Myocyte (in vitro differentiated cells): ENCODE measurements at places on chromosomes 6 and 20. TPM values are rescaled to one million over a fixed set of nuclear protein-coding genes. Genes with fewer than 3 reads are reported as not detected.

FNDC1 gene
- total RNA-seq, result 0.16 TPM in 1 of 2 replicates, not detected in the other

PTPRK gene
- 40.4 and 42.8 TPM in 2 replicates for total RNA-seq

PRL gene
- total RNA-seq, result not detected in 2 replicates

FAM184A gene
- total RNA-seq, result 0.99 and 1.5 TPM in 2 replicates

ADGRB3 gene
- total RNA-seq, result 0.13 TPM in 1 of 2 replicates, not detected in the other

RAB44 gene
- total RNA-seq, result not detected in 2 replicates

TCF21 gene
- total RNA-seq, result 0.03 TPM in 1 of 2 replicates, not detected in the other

SAYSD1 gene
- 15.2 and 16.1 TPM in 2 replicates for total RNA-seq

THBD gene
- 14.2 and 17.9 TPM in 2 replicates for total RNA-seq

DIDO1 gene
- 31.9 and 33.8 TPM in 2 replicates for total RNA-seq

DOK5 gene
- total RNA-seq, result 0.10 and 0.96 TPM in 2 replicates

DNA sequence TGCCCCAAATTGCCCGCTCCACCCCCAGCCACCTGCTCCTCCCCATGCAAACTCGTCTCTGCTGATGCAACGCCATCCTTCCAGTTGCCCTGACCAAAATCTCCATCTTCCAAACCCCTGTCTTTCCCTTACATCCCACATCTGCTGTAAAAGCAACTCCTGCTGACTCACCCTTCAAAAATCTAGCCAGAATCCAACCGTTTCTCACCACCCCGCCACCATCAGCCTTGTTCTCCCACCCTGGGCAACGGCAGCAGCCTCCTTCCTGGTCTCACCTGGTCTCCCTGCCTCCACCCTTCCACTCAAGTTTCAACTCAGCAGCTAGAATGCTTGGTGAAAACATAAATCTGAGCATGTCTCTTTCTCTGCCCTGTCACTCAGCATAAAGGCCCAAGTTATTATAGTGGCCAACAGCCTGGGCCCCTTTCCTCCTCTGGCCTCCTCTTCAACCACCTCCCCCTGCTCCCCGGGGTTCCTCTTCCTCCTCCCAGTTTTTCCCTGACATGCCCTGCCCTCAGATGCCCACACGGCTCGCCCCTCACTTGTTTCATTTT is 7.2 kb upstream of the SYNJ2 start:
- no peak for DNase-seq

DNA sequence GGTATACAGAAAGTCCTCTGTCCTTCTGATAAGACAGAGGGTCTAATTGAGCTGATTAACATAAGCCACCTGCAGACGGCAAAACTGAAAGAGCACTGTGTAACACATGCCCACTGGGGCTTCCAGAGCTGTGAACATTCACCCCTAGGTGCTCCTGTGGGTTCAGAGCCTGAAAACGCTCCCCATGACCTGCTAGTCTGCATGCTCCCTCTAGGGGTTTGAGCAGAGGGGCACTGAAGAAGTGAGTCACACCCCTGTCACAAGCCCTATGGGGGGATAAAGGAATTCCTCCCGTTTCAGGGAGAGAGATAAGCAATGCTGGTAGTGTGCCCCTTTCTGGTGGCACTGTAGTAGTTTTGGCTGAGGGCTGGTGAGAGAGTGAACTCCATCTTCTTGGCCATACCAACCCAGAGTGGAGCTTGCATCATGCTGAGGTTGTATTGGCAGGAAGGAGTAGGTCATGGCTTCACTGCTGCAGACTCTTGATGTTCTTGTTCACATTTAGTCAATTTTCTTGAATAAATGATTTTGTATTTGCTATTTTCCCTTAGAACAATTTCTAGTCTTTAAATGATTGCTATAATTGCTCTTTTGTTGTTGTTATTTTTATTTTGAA is 637.5 kb upstream of the MAN1A1 start:
- DNase-seq, result no peak

DNA sequence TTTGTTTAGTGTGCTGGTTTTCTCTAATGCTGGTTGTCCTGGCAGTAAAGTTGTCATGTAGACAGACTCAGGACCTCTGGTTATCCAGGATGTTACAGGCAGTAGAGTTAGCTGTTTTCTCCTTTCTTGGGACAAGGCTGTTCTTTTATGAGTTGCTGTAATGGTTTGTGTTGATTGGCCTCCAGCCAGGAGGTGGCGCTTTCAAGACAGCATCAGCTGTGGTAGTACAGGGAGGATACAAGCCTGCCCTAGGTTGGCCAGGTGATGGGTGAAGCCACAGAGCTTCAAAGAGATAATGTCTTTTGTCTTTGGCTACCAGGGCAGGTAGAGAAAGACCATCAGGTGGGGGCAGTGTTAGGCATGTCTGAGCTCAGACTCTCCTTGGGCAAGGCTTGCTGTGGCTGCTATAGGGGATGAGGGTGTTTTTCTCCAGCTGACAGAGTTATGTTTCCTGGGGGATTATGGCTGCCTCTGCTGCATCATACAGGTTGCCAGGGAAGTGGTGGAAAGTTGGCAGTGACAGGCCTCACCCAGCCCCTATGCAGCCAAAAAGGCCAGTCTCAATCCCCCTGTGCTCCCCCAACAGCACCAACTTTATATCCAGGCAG is 127.2 kb upstream of the TAB2 start:
- DNase-seq, result no peak

- peak; percentile 15 for DNase-seq
These were observed 108.3 kb downstream of the TNFAIP3 start for GRCh38 chr6:137975188-137975940.

DNA sequence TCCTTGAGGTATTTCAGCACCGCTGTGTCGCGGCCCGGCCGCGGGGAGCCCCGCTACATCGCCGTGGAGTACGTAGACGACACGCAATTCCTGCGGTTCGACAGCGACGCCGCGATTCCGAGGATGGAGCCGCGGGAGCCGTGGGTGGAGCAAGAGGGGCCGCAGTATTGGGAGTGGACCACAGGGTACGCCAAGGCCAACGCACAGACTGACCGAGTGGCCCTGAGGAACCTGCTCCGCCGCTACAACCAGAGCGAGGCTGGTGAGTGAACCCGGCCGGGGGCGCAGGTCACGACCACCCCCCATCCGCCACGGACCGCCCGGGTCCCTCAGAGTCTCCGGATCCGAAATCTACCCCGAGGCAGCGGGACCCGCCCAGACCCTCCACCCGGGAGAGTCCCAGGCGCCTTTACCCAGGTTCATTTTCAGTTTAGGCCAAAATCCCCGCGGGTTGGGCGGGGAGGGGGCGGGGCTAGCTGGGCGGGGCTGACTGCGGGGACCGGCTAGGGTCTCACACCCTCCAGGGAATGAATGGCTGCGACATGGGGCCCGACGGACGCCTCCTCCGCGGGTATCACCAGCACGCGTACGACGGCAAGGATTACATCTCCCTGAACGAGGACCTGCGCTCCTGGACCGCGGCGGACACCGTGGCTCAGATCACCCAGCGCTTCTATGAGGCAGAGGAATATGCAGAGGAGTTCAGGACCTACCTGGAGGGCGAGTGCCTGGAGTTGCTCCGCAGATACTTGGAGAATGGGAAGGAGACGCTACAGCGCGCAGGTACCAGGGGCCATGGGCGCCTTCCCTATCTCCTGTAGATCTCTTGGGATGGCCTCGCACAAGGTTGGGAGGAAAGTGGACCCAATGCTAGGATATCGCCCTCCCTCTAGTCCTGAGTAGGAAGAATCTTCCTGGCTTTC is 693 bp downstream of the HLA-F start:
- no peak for DNase-seq

GRCh38 chr6:46044881-46045617 is 29.4 kb upstream of the CLIC5 start:
- DNase-seq, result peak; percentile 84

DNA sequence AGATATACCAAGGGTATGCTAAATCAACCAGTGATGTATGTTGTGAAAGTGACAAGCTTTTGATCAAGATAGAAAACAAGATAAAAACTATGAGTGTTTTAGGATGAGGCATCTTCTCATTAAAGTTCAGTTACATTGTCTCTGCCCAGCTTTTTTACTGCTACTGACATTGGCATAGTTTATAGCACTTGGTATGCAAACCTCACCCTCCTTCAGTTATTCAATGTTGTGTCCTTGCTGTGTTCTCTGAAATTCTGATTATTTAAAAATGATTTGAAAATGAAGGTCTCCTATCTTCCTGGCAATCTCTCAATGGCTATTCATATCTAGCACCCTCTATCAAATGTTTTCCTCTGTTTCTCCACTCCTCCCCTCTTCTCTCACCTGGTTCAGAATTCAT is 6.7 kb upstream of the MYLIP start:
- no peak for DNase-seq

DNA sequence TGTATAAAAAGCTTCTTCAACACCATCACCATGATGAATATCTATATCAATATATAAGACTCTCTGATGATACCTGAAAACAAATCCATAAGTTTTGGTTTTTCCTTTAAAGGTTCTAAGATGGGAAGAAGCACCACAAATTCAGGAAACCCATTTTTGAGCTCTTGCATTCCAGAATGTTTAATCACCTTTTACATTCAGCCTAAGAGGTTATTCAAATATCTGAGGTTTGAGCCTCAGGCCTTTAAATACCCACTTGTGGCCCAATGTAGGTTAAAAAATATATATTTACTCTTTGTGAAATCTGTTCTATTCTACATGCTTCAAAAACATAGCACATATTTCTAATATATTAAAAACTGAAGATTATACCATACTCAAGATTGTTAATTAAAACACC is 17.6 kb downstream of the HDAC2 start:
- peak; percentile 11 for DNase-seq

DNA sequence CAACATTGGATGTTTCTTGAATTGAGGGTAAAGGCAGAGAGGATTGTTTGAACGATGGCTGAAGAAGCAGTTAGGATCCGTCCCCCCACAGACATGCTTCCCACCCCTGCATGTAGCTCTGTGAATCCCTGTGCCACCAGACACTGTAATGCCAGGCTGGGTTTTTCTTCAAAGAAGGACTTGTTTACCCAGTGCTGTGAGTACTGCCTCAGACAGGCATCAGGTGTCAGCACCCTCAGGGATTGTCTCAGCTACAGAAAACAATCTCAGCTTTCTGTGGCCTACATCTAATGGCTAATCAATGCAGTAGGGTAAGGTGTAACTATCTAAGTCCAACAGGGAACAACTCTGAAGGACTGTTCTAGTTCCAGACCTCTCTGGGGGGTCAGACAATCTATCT is 853.0 kb upstream of the EPHA7 start:
- no peak for DNase-seq

DNA sequence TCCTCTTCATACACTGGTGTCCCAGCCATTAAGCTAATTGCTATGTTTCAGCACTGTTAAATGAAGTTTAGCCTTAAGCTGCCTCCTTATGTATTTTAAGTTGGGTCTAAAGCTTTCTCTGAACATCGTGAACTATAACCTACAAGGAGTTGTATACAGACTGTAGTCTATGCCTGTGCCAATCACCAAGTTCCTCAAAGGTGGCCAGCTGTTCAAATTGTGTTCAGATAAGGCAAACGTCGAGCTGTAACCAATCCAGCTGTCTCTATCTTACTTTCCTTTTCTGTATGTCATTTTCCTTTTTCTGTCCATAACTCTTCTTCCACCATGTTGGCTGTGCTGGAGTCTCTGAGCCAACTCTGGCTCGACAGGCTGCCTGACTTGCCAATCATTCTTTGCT is 199.6 kb downstream of the OGFRL1 start:
- DNase-seq, result no peak

- no peak for DNase-seq
These were observed 4.0 kb upstream of the RIPOR3 start for GRCh38 chr20:50695135-50695872.

DNA sequence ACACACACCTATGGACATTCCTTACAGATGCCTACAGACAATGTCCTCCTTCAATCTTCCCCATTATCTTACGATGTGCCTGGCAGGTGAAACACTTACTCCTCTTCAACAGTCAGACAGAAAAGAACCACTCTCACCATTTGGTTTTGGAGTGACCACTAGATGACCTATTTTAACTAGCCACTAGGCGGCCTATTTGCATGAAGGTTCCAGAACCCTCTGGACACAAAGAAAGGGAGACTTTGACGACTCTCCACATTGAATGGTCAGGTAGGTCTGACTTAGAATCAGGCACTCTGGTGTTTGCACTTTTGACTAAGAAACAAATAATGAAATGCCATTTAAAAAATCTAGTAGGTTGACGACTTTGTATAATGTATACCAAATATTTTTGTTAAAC is 42.0 kb downstream of the PNLDC1 start:
- peak; percentile 29 for DNase-seq

DNA sequence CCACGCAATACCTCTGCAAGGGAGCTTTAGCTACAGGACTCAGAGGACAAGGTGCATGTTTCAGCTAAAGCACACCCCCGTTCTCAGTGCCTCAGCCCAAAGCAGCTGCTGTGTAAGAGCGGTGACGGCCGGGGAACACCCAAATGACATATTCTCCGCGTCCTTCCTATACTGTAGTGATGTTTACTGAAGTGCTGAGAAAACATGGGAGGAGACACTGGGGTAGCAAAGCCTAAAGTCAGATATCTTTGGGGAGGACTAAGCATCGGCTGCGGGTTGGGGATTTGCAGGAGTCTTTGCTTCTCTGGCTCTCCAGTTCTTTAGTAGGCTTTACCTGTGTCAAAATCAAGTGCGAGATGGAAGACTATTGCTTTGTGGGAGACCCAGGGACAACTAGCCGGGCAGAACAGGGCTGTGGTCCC is 1.7 kb downstream of the SLC22A23 start:
- DNase-seq, result no peak

- DNase-seq, result no peak
These were observed 54.0 kb downstream of the IL20RA start for GRCh38 chr6:136990754-136991153.

DNA sequence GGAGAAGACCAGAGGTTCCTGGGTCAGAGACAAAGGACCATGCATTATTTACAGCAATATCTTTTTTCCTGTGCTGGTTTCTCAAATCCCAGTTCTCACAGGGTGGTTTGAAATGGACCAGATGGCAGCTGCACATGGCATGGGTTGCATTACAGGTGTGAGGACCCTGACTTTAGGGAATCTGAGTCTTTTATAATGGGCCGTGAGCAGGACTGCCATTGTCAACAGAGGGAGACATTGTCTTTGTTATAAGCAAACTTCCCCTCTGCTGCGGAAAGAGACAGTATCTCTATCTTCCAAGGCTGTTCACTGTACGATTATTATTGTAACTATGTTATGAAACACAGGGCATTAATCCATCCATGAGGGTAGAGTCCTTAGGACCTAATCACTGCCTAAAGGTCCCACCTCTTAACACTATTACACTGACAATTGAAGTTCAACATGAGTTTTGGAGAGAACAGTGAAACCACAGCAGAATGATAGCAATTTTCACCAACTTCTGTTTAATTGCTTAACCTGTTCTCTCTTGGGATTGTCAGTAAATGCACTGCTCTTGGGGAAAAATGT is 156.1 kb upstream of the AGPAT4 start:
- no peak for DNase-seq
